ENCODE measurements at places on chromosomes 13 and 19.

DNA sequence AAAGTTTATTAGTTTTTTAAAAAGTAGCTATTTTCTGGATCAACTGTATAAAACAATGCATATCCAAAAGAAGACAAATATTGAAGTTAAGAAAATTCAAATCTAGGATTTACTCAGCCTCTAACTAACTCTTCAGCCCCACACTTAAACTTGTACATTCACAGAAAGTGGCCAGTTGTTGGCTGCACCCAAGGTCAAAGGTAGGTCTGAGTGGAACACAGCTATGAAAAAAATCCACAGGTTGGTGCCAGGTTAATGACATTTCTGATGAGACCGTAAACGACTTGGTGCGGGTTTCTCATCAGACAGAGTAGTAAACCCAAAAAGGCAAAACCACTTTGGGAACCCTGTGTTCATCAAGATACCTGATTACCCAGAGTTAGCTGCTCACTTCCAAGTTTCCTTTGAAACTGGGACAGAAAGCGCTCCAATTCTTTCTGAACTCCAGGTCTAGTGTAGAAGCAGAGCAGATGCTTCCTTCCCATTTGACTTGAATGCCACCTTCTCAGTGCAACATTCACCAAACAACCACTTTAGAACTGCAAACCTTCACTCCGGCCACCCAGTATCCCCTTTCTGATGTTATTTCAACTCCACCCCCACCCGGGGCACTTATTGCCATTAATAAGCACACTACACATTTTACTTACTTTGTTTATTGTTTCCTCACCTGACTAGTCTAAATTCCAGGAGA lies 208.3 kb upstream of the STARD13 start:
- no peak for DNase-seq

- no peak for DNase-seq
Observed at GRCh38 chr13:78228940-78229339, 310.3 kb upstream of the EDNRB start.

DNA sequence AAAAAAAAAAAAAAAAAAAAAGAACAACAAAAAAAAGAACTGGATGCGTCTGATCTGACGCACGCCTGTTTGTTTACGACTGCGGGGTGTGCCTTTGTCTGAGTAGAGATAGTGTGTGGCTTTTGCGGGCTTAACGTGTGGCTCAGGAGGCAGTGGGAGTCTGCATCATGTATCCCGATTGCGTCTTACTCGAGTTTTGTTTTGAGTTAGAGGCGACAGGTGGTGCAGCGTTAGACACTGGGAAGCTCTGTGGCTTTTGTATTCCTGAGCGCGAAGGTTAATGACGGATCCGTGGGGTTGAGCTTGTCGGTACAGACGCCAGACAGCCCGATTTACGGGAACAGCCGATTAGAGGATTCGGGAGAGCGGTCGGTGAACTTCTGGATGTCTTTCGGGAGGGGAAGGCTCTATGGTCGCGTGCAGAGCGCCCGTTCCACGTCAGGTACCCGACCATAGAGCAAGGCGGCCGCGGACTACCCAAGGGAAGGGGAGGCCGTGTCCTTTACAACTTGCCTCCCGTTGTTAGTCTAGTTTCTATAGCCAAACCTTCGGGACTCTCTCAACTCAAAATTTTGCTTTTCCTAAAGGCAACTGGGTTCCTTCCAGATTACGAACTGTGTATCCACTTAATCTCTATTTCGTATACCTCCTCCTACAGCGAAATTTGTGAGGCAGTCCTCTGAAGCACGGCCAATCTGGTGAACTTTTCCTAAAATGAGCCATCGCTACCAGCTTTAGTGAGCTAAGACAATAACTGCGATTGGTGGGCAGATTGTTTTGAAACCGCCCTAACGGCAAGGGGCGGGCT lies 926 bp upstream of the HNRNPUL1 start:
- peak; percentile 32 for DNase-seq

GRCh38 chr13:25330541-25330940 lies 29.1 kb downstream of the NUP58 start:
- no peak for DNase-seq

DNA sequence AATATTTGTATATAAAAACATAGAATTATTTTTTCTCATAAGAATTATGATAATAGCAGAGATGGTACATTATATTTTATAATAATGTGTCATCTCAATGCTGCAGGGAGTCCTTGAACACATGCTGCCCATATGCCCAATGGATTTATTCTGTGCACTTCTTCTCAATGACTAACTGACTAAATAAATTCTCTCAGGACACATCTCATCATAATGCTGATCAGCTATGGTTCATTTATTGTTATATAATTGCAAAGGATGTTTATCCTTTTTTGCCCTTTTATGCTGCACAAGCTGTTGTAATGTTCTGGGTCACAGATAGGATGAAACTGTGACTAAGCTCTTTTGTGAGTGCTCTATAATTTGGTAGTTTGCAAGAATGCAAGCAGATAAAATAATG lies 1273.3 kb upstream of the ATXN8OS start:
- no peak for DNase-seq

- no peak for DNase-seq
Observed at GRCh38 chr13:45575146-45575829, 40.3 kb downstream of the ERICH6B start.

- DNase-seq: no peak
Observed at GRCh38 chr19:45477186-45477585, 9.4 kb downstream of the FOSB start.

DNA sequence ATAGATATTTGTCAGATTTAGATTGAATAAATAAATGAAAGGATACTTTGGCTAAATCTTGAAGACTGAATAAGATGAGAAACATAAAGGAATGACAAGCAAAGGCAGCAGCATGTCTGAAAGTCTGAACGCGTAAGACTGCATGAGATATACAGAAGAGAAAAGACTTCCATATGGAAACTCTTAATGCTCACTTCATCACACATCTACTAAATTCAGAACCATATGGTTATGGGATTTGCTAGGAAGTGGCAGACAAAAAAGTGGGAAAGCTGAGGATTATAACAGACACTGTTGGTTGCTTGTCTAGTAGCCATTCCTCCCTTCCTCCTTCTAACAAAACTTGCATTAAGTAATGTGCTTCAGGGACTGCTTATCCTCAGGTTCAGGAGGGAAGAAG lies 446.7 kb downstream of the KCTD12 start:
- no peak for DNase-seq

DNA sequence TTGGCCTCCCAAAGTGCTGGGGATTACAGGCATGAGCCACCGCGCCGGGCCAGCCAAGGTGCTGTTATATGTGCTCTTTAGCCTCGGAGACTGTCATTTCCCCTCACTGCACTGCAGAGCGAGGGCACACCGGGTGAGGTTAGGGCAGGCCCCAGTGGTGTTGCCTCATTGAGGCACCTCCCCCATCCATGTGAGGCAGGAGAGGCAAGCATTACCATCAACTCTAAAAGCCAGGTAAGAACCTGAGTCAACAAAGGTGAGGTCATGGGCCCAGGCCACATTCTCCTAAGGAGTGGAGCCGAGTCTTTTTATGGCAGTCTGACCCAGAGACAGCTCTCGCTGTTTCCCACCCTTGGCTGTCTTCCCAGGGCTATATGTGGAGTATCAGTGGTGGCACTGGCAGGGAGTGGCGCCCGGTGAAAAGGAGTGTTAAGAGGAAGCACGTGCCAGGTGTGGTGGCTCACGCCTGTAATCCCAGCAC lies 10.9 kb downstream of the B3GNT8 start:
- no peak for DNase-seq

GRCh38 chr13:93430381-93430780 lies 203.8 kb downstream of the GPC6 start:
- DNase-seq: no peak

DNA sequence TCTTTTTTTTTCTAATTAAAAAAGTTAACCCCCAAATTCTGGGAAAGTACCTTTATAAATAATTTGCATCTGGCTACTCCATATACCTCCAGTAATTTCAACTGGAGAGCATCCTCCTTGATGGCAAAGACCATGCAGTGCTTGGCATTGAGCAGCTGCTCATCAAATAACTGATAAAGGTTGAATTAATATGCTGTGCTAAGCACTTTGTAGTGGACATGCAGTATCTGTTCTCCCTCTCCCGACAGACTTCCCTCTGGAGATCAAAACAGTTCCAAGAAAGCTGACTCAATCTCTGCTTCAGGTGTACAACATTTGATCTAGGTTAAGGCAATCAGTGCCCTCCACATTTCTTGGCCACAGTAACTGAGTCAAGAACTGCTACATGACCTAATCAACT lies 3.3 kb downstream of the SPRYD7 start:
- no peak for DNase-seq

DNA sequence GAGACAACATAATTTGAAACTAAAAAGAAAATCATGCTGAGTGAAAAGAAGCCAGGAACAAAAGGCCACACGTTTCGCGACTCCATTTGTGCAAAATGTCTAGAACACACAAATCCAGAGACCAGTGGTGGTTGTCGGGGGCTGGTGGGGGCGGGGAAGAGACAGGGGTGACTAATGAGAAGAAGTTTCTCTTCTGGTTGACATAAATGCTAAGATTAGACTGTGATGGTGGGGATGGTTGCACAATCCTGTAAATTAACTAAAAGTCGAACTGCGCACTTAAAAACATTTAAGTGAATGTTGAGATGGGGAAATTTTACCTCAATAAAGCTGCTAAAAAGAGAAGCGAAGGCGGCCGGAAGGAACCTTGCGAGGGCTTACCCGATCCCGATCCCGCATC lies 7.1 kb downstream of the AKAP8 start:
- DNase-seq: no peak

DNA sequence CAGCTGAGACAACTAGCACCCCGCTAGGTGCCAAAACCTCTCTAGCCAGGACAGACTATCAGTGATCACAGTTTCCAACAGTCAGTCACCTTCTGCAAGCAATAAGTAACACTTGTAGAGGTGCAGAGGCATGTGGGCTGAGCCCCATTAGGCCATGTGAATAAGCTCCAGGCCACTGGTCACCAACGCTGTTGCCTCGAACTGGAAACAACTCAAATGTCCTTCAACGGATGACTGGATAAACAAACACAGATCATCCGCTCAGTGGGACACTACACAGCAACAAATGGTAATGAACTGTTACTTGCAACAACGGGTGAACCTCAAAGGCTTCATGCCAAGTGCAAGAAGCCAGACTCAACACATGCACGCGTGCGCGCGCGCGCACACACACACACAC lies 27.5 kb upstream of the TMEM160 start:
- DNase-seq: no peak

Measured in GM12892 (cell line).